ENCODE measurements at places on chromosomes 12 and 14. TPM values are rescaled to one million over a fixed set of nuclear protein-coding genes. Genes with fewer than 3 reads are reported as not detected.

GRCh38 chr14:31449971-31450610, 7.2 kb downstream of the DTD2 start:
- no peaks in the 10 kb centered on the region for H3K27me3 ChIP-seq
- peak; percentile 9 for DNase-seq
- no peak overlapping the region for H3K4me3 ChIP-seq
- H3K4me1 ChIP-seq, result no peaks in the 10 kb centered on the region
- no peaks in the 10 kb centered on the region for H3K36me3 ChIP-seq

DNA sequence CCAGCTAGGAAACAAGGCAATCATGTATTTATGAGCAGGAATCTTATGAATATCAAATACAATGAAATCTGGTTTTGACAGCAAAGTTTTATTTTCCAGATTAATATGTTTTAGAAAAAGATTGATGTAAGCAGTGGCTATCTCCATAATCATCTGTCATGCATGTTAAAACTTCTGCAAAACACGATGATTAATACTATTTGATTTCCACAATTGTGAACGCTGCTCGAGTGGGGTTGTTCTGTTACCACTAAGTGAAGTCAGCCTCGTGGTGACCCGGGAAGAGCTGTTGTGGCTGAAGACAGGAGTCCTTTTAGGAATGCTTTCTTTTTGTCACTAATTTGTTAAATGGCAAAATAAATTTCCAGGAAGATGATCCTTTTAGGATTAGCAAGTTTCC, 9.4 kb downstream of the CFAP251 start:
- peaks cover 7% of the 10 kb centered on the region for H3K4me1 ChIP-seq
- H3K27me3 ChIP-seq, result no peaks in the 10 kb centered on the region
- no peak overlapping the region for H3K4me3 ChIP-seq
- no peak overlapping the region for H3K27ac ChIP-seq
- DNase-seq, result no peak
- H3K36me3 ChIP-seq, result no peaks in the 10 kb centered on the region

DNA sequence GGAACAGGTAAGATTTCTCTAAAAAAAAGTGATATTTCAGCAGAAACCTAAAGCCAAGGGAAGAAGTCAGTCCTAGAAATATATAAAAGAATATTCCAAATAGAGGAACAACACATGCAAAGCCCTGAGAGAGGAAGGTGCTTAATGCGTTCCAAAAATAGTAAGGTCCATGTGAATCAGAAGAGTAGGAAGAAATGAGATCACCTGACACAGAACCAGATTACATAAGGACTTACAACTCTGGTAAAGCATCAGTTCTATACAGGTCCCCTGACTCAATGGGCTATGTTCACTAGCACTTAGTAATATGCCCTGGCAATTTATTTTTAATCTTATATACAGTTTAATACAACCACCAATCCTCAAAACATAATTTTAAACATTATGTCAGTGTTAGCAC, 30.0 kb downstream of the SENP1 start:
- H3K27ac ChIP-seq, result no peak overlapping the region
- no peaks in the 10 kb centered on the region for H3K4me1 ChIP-seq
- no peak for DNase-seq
- no peaks in the 10 kb centered on the region for H3K27me3 ChIP-seq
- H3K4me3 ChIP-seq, result no peak overlapping the region
- H3K36me3 ChIP-seq, result peaks cover 17% of the 10 kb centered on the region

- no peaks in the 10 kb centered on the region for H3K36me3 ChIP-seq
- no peaks in the 10 kb centered on the region for H3K27me3 ChIP-seq
- H3K27ac ChIP-seq, result no peak overlapping the region
- no peak overlapping the region for H3K4me3 ChIP-seq
Measured at GRCh38 chr12:16271062-16271461, 6.4 kb downstream of the SLC15A5 start.

DNA sequence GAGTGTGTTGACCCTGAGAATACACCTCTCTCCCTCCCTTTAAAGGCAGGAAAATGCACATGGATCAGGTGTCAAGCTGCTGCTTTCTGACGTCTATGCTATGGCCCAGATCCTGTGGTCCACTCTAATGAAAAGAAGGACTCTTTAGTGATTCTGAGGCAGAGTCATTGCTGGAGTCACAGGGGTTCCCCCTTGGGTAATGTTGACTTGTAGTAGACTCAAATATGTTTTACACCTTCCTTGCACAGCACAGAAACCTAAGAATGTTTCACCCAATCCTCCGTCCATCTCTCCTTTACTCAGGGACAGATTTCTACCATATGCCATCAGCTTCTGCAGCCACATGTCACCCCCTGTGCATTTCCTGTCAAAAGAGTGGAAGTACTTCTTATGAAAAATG, 525.4 kb downstream of the TMEM121 start:
- no peaks in the 10 kb centered on the region for H3K36me3 ChIP-seq
- H3K27ac ChIP-seq, result no peak overlapping the region
- no peak overlapping the region for H3K4me3 ChIP-seq

- H3K27ac ChIP-seq, result no peak overlapping the region
- peaks cover 4% of the 10 kb centered on the region for H3K36me3 ChIP-seq
- H3K4me3 ChIP-seq, result no peak overlapping the region
- no peaks in the 10 kb centered on the region for H3K27me3 ChIP-seq
Measured at GRCh38 chr14:74905595-74906142, 17.4 kb downstream of the RPS6KL1 start.

GRCh38 chr12:63985456-63985855, 141.0 kb downstream of the SRGAP1 start:
- H3K27me3 ChIP-seq, result no peaks in the 10 kb centered on the region
- no peak overlapping the region for H3K27ac ChIP-seq
- no peak for DNase-seq

DNA sequence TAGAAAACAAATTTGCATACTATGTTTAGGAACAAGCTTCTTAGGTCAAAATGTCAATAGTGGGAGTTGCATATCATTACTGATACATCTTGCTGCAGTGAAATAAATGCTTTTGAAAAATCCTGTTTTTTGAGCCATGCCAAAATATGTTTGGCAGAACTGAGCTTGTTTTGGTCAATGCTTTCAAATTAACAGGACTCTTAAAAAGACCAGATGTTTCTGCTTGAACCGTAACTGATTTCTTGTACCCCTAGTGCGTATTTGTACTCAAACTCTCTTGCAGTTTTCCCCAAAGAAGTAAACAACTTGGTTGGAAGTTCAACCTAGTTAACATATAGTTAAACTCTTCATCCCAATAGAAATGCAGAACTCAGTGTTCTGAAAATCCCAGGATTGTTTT, 3.4 kb downstream of the TRHDE start:
- no peak overlapping the region for H3K27ac ChIP-seq
- DNase-seq, result no peak
- H3K4me1 ChIP-seq, result peaks cover 4% of the 10 kb centered on the region
- no peak overlapping the region for H3K4me3 ChIP-seq
- H3K36me3 ChIP-seq, result no peaks in the 10 kb centered on the region

GRCh38 chr12:75583355-75583754, 71.9 kb upstream of the KRR1 start:
- no peaks in the 10 kb centered on the region for H3K27me3 ChIP-seq
- H3K4me3 ChIP-seq, result no peak overlapping the region
- no peaks in the 10 kb centered on the region for H3K36me3 ChIP-seq
- DNase-seq, result no peak
- H3K4me1 ChIP-seq, result peaks cover 7% of the 10 kb centered on the region
- H3K27ac ChIP-seq, result no peak overlapping the region

GRCh38 chr14:62162998-62163589, 400.9 kb downstream of the SNAPC1 start:
- H3K27ac ChIP-seq, result no peak overlapping the region
- peaks cover 13% of the 10 kb centered on the region for H3K27me3 ChIP-seq
- no peaks in the 10 kb centered on the region for H3K4me1 ChIP-seq
- H3K36me3 ChIP-seq, result no peaks in the 10 kb centered on the region
- peak; percentile 72 for DNase-seq

- no peaks in the 10 kb centered on the region for H3K27me3 ChIP-seq
- H3K4me3 ChIP-seq, result no peak overlapping the region
- peaks cover 3% of the 10 kb centered on the region for H3K4me1 ChIP-seq
- DNase-seq, result no peak
- no peaks in the 10 kb centered on the region for H3K36me3 ChIP-seq
- H3K27ac ChIP-seq, result no peak overlapping the region
Measured at GRCh38 chr12:3518902-3519301, 27.9 kb downstream of the PRMT8 start.

- H3K27ac ChIP-seq, result no peak overlapping the region
- peak; percentile 81 for DNase-seq
- H3K36me3 ChIP-seq, result no peaks in the 10 kb centered on the region
- H3K4me1 ChIP-seq, result peaks cover 24% of the 10 kb centered on the region
- H3K27me3 ChIP-seq, result peaks cover 100% of the 10 kb centered on the region
Measured at GRCh38 chr14:37597538-37597913, 2.1 kb downstream of the TTC6 start.

DNA sequence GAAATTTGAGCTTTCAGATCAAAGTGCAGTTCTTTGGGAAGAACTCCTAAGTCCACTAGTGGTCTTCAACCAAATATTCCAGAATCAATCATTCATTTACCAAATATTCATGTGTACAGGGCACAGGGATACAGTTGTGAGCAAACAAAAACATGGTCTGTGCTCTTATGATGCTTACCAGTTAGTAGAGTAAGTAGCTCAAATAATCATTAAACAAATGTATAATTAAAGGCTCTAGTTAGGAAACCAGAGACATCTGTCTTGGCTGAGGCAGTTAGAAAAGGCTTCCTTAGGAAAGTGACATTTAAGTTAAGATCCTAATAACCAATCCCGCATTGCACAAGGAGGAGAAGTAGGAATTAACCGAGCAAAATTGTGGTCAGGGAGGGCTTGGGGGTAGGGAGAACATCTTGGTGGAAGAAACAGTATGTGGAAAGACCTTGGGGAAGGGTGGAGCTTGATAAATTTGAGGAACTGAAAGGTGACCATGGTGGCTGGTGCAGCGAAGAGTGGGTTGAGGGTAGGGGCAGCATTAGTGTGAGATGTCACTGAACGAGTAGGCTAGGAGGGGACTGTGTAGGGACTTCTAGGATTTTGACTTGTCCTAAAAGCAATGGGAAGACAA, 40.0 kb downstream of the PEBP1 start:
- no peak overlapping the region for H3K27ac ChIP-seq
- no peaks in the 10 kb centered on the region for H3K27me3 ChIP-seq
- H3K36me3 ChIP-seq, result no peaks in the 10 kb centered on the region
- no peaks in the 10 kb centered on the region for H3K4me1 ChIP-seq
- H3K4me3 ChIP-seq, result no peak overlapping the region

DNA sequence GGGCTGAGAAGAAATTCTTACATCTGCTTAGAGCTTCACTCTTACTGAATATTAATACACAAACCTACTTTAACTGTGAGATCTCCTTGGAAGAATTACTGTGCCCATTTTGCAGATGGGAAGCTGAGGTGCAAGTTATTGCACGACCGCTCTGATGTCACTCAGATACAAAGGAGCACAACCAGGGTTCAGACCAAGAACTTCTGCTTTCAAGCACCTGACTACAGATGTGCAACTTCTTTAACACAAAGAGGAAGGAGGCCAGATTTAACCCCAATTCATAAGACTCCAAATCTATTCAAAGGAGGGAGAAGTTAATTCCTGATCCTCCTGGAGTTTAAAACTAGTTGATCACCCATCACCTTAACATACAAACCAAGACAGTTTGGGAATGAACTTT, 232.6 kb downstream of the VRK1 start:
- H3K4me3 ChIP-seq, result no peak overlapping the region
- no peaks in the 10 kb centered on the region for H3K36me3 ChIP-seq
- H3K27me3 ChIP-seq, result peaks cover 47% of the 10 kb centered on the region
- H3K4me1 ChIP-seq, result peaks cover 32% of the 10 kb centered on the region
- H3K27ac ChIP-seq, result no peak overlapping the region

DNA sequence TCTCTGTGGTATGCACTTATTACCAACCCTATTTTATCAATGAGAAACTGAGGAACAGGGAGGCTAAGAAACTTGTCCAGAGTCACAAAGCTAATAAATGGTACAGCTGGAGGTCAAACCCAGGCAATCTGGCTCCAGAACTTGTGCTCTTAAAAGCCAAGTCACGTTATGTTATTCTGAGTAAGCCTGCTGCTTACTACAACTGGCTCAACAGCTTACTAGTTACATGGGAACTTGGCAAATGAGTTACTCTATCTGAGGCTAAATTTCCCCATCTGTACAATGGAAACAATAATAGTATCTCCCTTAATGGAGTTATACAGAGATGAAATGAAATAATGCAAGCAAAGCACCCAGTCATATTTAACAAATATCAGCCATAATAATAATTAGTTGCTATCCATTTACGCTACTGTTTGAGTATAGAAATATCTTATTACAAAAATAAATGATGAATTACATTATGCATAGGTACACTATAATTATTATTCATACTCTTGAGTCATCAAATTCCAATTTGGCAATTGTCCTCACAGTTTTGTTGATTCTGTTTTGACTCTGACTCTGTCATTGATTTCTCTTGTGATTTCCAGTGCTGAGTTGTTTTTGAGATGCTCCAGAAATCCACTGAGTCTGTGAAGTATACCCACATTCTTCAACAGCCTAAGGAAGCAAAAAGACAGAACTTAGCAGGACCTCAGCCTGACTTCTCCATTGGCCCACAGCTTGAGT, 112.2 kb downstream of the TBX5 start:
- H3K36me3 ChIP-seq, result no peaks in the 10 kb centered on the region
- no peak overlapping the region for H3K4me3 ChIP-seq
- no peaks in the 10 kb centered on the region for H3K4me1 ChIP-seq
- H3K27me3 ChIP-seq, result no peaks in the 10 kb centered on the region
- H3K27ac ChIP-seq, result no peak overlapping the region

DNA sequence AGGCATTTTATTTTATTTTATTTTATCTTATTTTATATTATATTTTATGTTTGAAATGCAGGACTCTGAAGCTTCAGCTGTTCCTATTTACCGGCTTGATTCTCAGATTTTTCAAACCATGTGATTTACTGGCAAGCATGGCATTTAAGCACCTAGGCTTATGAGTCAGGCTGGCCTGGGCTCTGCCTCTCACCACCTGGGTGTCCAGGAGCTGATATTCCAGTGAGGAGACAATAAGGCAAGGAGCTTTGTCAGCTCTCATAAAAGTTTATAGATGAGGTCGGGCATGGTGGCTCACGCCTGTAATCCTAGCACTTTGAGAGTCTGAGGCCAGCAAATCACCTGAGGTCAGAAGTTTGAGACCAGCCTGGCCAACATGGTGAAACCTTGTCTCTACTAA, 2.1 kb downstream of the DAO start:
- no peaks in the 10 kb centered on the region for H3K36me3 ChIP-seq
- peaks cover 7% of the 10 kb centered on the region for H3K4me1 ChIP-seq
- H3K27me3 ChIP-seq, result no peaks in the 10 kb centered on the region
- H3K27ac ChIP-seq, result no peak overlapping the region
- no peak for DNase-seq

DNA sequence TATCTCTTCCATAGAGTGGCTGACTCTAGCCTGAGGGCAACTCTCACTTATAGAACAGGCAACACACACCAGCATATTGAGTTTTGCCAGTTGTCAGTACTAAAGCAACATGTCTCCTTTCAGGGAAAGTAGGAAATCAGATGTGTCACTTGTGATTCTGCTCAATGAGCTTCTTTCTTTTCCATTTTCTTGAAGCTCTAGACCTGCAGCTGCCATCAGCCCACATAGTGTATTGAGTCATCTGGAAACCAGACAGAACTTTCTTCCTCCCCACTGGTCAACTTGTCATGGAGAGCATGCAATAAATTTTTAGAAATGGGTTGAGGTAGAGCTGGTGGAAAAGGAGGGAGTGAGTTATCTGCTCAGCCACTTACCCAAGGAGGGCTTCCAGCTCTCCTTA, 209.0 kb upstream of the PLEKHG7 start:
- H3K36me3 ChIP-seq, result no peaks in the 10 kb centered on the region
- no peak for DNase-seq
- H3K27me3 ChIP-seq, result no peaks in the 10 kb centered on the region
- no peak overlapping the region for H3K4me3 ChIP-seq
- no peak overlapping the region for H3K27ac ChIP-seq
- no peaks in the 10 kb centered on the region for H3K4me1 ChIP-seq

The PPP4R4 gene
- 25.5 TPM for total RNA-seq

The DNAI7 gene
- total RNA-seq, result 1.1 TPM

The FGF6 gene
- not detected for total RNA-seq

The IKZF4 gene
- 2.1 TPM for total RNA-seq

The TAMALIN gene
- 7.4 TPM for total RNA-seq

The DBX2 gene
- 0.06 TPM for total RNA-seq

The UNC119B gene
- total RNA-seq, result 58.9 TPM

The EGLN3 gene
- total RNA-seq, result 65.0 TPM
